ENCODE measurements at places on chromosomes 2 and 18.

- DNase-seq: no peak
These were observed 110.1 kb downstream of the MYO1B start for GRCh38 chr2:191355170-191355758.

GRCh38 chr18:56382541-56382940, 255.9 kb downstream of the TXNL1 start:
- no peak for DNase-seq

GRCh38 chr2:6947929-6948676, 30.9 kb downstream of the RNF144A start:
- DNase-seq: no peak

DNA sequence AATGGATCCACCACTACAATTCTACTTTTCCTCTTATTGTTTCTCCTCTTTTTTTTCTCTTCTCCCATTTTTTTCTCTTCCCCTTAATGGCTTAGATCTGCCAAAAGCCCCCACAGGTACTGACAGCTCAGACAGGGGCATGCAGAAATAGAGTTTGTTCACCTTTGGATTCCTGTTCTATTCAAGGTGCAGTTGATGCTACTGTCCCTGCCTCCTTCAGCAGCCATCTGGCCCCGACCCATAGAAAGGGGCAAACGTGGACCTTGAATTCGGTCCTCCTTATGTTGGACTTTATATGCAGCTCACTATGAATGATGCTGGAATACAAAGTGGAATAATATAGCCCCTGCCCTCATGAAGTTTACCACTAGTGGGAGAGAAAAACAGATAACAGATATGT, 27.7 kb upstream of the ALK start:
- no peak for DNase-seq

DNA sequence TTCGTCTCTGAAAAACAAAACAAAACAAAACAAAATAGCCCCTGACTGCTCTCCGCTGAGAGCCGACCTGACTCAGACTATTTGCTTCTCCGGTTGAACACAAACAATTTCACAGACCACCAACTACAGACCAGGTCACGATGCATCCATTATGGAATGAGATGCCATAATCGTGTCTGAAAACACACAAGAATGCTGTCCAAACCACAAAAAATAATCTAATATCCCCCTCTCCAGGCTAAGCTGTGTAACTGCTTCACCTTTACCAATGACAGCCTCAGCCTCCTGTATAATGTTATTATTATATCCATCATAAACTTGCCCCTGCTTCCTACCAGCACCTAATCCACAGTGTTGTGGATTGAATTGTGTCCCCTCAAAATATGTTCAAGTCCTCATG, 114.7 kb downstream of the DNAH6 start:
- DNase-seq: peak; percentile 2

All from AG09309 (cell line).